ENCODE measurements at places on chromosomes 11 and 22.

GRCh38 chr22:44823396-44823795 lies 71.0 kb downstream of the ARHGAP8 start:
- no peak for DNase-seq

DNA sequence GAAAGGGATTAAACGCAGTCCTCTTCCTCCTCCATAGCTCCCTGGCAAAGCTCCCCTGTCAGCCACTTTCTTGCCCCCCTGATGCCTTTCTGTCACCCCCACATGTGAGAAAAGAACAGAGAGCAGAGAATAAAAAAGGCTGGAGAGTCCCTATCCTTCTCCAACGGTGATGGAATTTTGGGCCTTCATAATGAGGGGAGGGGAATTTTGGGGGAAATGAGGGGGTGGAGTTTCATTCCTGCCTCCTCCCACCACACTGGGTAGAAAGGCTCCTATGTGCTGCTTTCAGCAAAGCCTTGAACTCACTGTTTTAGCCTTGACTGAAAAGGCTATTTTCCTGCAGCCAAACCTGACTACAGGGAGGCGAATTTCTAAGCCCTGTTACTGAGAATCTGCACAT lies 59.3 kb downstream of the C11orf58 start:
- no peak for DNase-seq

GRCh38 chr11:13772223-13773046 lies 104.0 kb downstream of the FAR1 start:
- DNase-seq, result no peak

DNA sequence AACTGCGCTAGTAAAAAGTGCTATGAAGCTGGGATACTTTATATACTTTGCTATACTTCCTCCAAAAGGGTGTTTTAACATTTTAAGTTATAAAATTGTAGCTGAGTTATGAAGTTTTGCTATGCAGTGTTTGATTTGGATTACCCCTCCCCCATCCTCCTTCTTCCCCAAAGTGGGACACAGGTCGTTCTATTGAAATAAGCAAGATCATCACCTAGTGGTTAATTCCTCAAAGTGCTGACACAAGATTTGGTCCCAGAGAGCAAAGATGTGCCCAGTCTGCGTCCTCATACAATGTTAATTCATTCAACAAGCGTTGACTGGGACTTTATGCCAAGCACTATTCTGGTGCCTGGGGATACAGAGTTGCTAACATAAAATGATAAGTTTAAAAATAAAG lies 78.5 kb downstream of the SPON1 start:
- no peak for DNase-seq

GRCh38 chr11:32018672-32019071 lies 72.2 kb upstream of the RCN1 start:
- no peak for DNase-seq

DNA sequence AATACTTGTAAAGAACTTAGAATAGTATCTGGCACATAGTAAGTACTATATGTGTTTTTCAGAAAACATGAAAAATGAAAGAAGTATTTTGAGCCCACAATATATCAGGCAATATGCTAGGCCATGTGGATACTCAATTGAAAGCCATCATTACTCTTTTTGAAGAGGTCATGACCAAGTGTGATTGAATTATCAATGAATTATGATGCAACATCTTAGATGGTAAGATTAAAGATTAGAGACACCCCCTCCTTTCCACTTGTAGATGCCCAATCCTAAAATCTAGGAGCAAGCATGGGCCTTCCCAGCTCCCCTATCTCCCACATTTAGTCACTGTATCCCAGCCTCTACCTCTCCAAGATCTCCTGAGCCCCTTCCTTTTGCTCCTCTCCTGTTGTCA lies 154.4 kb downstream of the ETS1 start:
- DNase-seq, result no peak

DNA sequence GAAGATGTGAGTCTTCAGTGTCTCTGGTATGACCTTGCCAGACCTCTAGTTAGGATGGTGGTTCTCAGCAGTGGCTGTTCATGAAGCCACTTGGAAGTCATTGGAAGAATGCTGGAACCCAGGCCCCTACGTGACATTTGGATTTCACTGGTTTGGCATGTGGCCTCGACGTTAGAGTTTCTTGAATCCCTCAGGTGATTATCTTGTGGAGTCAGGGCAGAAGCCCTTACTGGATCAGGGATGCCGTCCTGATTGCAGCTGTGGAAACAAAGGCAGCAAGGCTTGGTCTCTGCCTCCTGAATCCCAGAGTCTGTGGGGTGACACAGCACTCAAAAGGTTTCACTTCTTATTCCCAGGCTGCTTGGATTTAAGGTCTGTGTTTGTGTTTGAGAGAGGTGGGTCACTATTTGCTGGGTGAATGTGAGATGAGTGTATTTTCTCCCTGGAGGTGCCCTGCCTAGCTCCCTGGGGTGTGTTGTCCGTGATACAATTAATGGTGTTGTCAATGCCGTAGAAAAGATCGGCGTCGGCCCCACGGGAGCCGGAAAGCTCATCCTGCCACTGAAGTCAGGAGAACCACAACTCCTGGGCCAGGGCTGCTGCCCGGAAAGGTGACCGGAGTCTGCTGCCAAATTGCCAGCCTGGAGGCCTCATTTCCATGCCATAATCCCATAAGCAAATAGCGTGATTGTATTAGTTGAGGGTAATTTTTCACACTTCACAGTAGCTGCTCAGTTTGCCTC lies 939.0 kb downstream of the BRD1 start:
- no peak for DNase-seq

- no peak for DNase-seq
Measured at GRCh38 chr11:64063777-64064176, 28.0 kb downstream of the FLRT1 start.

DNA sequence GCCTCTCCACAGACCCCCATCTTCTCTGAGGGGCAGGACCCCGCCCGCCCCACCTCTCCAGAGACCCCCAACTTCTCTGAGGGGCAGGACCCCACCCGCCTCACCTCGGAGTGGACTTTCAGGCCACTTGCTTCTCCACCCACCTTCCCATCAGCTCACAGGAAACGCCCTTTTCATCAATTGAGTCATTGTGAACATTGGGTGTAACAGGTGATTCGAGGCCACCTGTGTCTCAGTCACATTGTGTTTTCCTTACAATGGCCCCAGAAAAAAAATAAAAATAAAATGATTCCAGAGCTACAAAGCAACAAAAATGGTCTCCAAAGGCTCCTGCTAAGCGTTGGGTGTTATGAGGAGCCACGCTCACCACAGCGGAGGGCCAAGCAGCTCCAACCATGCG lies 36.0 kb downstream of the BRD1 start:
- no peak for DNase-seq

DNA sequence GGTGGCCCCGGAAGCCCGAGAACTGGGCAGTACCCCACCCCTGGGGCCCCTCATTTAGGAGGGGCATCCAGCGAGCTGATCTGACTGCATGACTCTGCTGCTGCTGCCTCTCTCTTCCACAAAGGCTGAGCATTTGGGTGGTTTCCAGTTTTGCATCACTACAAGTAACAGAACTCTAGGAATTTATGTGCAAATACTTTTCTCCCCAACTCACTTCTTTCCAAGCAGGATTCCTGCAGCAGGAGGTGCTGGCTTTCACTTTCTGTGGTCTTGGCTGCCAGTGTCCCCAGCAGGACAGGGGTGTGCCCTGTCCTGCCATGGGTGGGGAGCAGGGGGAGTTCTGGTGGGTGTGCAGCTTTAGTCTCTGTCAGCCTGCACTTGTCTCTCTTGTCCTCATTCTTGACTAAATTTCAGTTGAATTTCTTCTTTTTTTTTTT lies 21.2 kb downstream of the UPB1 start:
- DNase-seq, result no peak

DNA sequence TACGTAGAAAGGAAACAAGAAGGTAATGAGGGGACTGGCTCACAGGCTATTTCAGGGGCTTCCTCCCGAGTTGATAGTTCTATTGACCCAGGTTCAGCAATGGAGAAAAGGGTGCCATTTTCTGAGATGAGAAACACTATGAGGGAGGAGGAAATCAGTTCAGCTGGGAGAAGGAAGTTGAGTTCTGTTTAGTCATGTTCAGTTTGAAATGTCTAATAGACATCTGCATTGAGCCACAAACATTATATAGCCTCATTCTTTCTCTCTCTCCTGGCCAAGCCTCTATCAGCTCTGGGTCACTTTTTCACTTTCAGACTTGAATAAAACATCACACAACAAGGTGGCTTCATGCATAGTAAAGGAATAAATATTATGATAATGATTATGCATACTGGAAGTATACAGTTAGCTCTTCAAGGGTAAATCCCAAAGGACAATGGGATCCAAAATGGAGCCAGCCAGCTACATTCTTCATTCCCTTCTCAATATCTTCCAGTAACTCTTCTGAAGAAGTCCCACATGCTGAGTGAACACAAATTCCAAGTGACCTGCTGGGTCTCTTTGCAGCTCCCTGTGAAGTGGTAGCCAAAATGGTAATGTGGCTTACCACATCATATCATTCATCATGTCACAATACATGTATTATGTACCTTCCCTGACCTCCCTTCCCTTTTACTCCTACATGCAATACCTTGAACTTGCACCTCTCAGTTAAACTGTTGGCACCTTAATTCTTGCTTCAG lies 80.9 kb upstream of the CD44 start:
- DNase-seq, result no peak

DNA sequence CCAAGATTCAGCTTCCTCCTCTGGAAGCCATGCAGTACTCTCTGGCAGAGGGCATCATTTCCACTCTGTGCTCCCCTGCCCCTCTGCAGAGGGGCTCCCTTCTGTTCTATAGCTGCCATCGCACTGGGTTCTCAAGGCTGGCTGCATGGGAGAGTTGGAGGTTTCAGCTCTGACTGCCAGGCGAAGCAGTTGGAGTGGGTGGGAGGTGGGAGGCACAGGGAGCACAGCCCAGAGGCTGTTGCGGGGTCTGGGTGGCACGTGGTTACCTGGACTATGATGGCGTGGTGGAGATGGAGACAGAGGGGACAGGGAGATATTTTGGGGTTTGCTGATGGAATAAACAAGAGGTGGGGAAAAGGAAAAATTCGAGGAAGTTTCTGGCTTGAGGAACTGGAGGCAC lies 4.8 kb downstream of the PMM1 start:
- no peak for DNase-seq

- no peak for DNase-seq
Measured at GRCh38 chr11:6305297-6305696, 15.0 kb downstream of the CAVIN3 start.

DNA sequence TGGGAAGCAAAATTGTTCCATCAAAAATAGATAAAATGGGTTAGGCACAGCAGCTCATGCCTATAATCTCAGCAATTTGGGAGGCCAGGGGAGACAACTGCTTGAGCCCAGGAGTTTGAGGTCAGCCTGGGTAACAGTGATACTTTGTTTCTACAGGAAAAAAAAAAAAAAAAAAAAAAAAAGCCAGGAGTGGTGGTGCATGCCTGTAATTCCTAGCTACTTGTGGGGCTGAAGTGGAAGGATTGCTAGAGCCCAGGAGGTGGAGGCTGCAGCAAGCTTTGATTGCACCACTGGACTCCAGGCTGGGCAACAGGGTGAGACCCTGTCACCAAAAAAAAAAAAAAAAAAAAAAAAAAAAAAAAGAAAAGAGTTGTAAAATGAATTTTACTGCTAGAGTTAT lies 49.6 kb downstream of the KIF18A start:
- no peak for DNase-seq

- DNase-seq, result no peak
Measured at GRCh38 chr22:47607486-47607885, 845.0 kb downstream of the TBC1D22A start.

DNA sequence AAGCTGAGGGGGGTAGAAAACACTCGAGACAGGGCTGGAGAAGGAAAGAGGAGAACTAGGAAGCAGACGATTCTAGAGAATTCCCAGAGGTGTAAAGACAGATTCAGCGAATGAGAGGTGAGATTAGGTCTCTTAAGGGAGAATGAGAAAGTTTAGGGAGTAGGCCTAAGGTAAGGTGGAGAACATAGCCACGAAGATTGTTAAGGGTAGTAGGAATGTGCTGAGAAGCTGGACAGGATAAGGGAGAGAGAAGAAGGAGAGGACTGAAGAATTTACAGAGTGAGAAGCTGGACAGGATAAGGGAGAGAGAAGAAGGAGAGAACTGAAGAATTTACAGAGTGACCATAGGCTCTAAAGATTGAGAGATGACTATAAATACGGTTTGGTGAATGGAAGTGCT lies 908 bp downstream of the PPME1 start:
- no peak for DNase-seq

- no peak for DNase-seq
Measured at GRCh38 chr22:42695294-42695693, 25.4 kb downstream of the A4GALT start.

DNA sequence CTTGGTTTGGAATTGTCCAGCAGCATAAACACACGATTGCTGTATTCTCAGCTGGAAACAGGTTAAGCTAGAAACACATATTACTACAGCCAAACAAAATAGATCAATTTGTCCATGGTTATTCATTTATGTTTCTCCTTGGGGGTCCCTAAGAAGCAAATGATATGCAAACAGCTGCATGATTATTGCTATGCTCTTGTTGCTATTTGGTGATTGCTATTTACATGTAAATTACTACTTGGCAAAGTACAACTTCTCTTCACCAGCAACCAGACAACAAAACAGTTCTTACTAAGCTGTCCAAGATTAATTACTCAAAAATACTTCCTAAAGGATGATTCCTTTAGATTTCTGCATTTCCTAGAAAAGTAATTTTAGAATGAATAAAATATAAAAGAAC lies 567.9 kb upstream of the ARHGAP42 start:
- no peak for DNase-seq

GRCh38 chr11:59141673-59142460 lies 789 bp upstream of the FAM111A start:
- DNase-seq, result no peak

DNA sequence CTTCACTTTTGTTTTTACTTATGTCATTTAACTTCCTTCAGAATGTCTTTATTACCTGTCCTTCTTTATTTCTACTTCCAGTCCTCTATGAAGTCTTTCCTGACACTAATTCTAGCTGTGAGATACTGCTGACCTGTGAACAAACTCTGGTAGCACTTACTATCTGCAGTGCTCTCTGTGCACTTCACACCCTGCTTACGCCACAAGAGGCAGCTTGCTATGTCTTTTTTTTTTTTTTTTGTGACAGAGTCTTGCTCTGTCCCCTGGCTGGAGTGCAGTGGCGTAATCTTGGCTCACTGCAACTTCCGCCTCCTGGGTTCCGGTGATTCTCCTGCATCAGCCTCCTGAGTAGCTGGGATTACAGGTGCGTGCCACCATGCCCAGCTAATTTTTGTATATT lies 10.7 kb downstream of the STIM1 start:
- no peak for DNase-seq

GRCh38 chr11:134333946-134334345 lies 2.2 kb downstream of the GLB1L2 start:
- DNase-seq, result no peak

DNA sequence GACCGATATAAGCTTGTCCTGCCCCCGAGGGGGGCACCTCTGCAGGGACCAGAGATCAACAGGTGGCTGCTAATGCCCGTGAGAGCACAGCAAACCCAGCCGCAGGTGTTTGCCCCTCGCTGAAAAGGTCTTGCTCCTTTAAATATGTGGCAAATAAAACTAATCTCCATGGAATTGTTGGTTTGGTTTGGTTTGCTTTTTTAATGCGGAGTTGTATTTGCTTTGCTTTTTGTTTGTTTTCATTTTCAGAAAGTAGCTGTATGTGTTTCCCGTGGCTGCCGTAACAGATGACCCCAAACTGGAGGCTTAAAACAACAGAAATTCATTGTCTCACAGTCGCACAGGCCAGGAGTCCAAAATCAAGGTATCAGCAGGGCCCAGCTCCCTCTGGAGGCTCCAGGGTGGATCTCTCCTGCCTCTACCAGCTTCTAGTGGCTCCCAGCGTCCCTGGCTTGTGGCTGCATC lies 93.0 kb downstream of the CELSR1 start:
- no peak for DNase-seq

Data from activated T-helper 1 cell treated with anti-CD3 and anti-CD28 coated beads, Interleukin-2, amount 50 U/mL, for 16 hours (primary cell).